HFFc6 (cell line): ENCODE measurements at places on chromosomes 11 and 22. TPM values are rescaled to one million over a fixed set of nuclear protein-coding genes. Genes with fewer than 3 reads are reported as not detected.

DNA sequence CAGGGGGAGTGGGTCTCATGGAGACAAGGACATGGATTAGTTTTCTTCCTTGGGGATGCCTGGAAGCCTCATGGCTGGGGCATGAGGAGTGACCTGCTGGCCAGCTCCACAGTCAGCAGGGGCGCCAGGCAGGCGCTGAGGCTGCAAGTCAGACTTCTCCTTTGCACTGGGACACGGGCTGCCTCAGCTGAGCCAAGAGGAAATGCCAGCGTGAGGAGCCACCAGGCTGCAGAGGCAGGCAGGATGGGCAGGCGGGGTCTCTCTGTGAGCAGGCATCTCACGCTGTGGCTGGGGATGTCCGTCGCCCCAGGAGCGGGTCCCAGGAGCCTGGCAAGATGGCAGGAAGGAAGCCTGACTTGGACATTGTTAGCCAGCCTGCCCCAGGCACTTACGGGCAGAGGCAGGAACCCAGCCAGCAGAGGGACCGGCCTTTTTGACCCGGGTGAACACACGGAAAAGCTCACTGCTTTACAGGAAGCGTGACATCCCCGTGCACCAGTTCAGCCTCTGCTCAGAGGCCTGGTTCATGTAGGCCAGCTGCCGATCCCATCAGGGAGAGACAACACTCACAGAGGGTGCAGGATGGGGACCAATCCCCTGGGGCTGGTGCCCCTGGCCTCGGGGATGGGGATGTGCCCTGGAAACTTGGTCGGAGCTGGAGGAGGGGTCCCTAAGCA lies 10.2 kb downstream of the GNB1L start:
- peak; percentile 59 for DNase-seq

Gene RAB36
- total RNA-seq: 5.9 and 8.5 TPM in 2 replicates

GRCh38 chr11:44601471-44602370 lies 36.3 kb downstream of the CD82 start:
- no peak for DNase-seq

GRCh38 chr11:104764710-104765045 lies 133.6 kb downstream of the CASP12 start:
- DNase-seq: no peak

GRCh38 chr11:36510594-36510942 lies 496 bp upstream of the TRAF6 start:
- DNase-seq: peak; percentile 9

DNA sequence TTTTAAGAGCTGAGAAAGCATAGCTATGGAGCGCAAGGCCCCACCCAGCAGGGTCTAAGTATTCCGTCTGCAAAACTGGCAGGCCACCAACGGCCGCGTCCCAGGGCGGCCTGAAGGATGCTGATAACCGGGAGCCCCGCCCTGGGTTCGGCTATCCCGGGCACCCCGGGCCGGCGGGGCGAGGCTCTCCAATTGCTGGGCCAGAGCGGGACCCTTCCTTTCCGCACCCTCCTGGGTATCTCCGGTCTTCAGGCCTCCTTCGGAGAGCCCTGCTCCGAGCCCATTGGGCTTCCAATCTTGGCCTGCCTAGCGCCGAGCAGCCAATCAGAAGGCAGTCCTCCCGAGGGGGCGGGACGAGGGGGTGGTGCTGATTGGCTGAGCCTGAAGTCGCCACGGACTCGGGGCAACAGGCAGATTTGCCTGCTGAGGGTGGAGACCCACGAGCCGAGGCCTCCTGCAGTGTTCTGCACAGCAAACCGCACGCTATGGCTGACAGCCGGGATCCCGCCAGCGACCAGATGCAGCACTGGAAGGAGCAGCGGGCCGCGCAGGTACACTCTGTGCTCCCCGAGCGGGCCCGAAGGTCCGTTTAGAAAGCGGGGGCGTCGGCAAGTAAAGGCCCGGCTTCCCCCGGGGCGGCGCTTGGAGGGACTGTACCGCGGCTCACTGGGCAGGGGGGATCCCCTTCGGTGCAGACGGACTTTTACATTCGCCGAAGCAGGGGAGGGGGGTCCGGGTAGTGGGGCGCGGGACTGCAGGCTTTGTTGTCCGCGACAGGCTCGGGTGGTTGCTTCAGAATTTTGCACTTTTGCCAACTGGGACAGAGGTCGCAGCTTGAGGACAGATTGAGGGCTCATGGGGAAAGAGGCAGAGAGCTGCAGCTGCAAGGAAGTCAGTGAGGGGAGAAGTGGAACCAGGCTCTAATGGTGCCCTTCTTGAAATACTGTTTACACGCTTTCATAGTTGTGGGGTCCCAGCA lies at the start of gene CAT:
Gene CAT (plus strand): TSS at position 406 of the 979 bp plus-strand sequence. CDS start 80 bp downstream, at position 486.
- DNase-seq: peak; percentile 95

GRCh38 chr22:49738566-49738965 lies 89.1 kb downstream of the BRD1 start:
- DNase-seq: no peak

DNA sequence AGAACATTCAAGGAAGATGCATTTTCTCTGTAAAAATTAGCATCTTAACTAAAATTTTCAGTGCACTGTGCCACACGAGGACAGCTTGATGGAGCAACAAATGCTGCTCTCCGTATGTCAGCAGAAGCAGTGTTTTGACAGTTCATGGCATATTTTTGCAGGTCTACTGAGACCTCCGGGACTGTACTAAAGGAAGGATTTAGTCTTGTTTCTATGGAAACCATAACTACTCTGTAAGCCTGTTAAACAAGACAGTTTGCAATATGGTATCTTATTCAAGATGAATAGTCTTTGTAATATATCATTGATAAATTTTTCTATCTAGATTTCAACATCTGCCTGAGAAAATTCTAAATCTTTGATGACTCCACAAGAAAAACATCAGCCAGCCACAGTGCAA lies 184.0 kb upstream of the GUCY1A2 start:
- no peak for DNase-seq

GRCh38 chr22:25120093-25120561 lies 79.5 kb upstream of the CRYBB3 start:
- no peak for DNase-seq

GRCh38 chr11:2450321-2451041 lies 5.7 kb downstream of the KCNQ1 start:
- DNase-seq: no peak

DNA sequence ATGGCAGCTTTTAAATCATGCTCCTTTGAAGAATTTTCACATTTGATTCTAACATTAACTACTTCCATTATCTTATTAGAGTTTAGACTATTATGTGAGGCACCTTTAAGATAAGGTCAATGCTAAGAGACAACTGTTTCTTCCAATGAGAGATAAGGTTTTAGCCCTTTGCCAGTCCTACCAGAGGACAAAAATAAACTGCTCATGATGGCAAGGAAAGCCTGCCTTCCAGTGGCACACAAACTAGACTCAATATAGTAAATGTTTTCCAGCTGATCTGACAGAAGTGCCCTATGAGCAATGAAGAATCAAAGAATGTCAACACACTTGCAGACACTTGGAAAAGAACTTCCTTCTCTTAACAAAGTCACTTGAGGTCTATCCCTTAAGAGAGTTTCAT lies 1152.4 kb upstream of the CCDC90B start:
- no peak for DNase-seq

Gene CYTH4
- 0.28 TPM in 1 of 3 replicates, not detected in the others for total RNA-seq

- DNase-seq: no peak
Observed at GRCh38 chr11:17519061-17519885, 24.9 kb downstream of the USH1C start.

DNA sequence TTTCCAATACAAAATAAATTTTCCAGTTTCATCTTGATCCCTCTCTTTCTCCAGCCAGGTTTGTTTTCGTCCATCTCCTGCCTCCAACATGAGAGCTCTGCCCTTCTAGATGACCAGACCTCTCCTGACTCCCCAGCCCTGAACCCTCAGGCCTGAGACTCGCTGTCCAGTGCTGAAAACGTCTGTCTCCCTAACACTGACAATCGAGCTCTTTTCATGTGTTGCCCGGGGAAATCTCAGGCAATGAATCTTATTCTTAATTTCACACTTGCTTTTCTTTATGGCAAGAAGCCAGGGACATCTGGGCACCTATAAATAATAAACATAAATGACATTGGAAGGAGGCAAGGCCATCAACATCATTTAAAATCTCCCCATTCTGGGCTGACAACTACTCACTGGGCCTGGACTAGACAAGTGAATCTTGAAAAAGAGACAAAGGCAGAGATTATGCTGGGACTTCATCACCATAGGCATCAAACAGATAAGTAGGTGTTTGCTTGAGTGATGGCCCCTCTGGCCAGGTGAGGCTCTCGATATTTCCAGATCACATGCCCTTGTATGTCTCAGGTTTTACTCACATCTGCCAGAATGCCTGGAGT lies 274.5 kb upstream of the B3GAT1 start:
- DNase-seq: no peak

DNA sequence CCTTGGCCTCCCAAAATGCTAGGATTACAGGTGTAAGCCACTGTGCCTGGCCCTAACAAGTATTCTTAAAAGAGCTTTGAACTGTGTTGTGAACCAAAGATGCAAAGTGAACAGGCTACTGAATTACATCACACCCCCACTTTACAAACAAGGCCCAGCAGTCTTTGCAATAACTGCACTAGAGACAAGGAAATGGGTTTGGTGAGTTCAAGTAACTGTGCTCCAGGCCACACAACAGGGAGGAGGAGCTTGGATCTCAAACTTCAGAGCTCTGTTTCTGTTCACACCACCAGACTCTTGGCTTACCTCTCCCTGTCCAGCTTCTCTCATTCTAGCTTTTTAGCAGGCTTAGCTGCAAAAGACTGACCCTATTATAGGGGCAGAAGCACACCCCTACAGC lies 30.4 kb upstream of the RASL10A start:
- DNase-seq: no peak

GRCh38 chr22:32469799-32470212 lies 4.8 kb upstream of the FBXO7 start:
- peak; percentile 86 for DNase-seq

Gene TSSK2
- not detected in 3 replicates for total RNA-seq
